ENCODE measurements at places on chromosomes 5 and 9. TPM values are rescaled to one million over a fixed set of nuclear protein-coding genes. Genes with fewer than 3 reads are reported as not detected.

Gene CSF1R
- total RNA-seq: not detected

Gene GABBR2
- not detected for total RNA-seq

Gene ANKRD18A
- total RNA-seq: 3.9 TPM

Gene DRD1
- total RNA-seq: not detected

Gene GABRA1
- not detected for total RNA-seq

Gene PCDHA3
- total RNA-seq: not detected

Gene LMX1B
- not detected for total RNA-seq

Gene FGD3
- total RNA-seq: 42.9 TPM

Gene ROPN1L
- total RNA-seq: not detected

Gene PCDHGB4
- total RNA-seq: not detected

Gene LCN1
- not detected for total RNA-seq

Gene PCDHGB7
- total RNA-seq: not detected

- peaks cover 6% of the 10 kb centered on the region for H3K27me3 ChIP-seq
- H3K27ac ChIP-seq: no peak overlapping the region
- DNase-seq: peak; percentile 35
- H3K36me3 ChIP-seq: no peaks in the 10 kb centered on the region
- no peak overlapping the region for H3K4me3 ChIP-seq
Observed at GRCh38 chr9:6054280-6055099, 39.1 kb upstream of the RANBP6 start.

DNA sequence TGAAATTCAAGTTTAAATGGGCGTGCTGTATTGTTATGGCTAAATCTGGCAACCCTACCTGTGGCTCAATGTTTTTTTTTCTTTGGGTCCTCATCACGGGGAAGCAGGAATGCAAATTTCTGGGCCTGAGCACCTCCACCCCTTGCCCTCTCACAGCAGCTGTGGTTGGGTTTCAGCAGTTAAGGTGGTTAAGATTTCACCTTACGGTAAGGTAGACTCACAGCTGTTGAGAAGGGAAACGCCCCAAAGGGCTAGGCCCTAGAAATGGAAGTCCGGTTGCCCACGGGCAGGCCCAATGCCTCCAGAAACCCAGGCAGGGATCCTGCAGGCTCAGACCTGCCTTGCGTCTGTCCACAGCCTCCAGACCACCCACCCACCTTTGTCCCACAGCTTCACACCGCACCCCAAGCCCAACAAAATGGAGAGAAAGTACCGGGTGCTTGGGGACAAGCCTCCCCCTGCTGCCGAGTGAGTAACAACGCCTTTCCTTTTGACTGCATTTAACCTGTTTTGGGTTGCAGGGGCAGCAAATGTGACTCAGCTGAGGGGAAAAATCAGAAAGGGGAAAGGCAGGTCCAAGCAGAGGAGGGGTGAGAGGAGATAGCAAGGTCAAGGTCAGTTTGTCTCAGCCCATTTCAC lies 48.1 kb upstream of the TDRD7 start:
- no peak for DNase-seq
- peaks cover 5% of the 10 kb centered on the region for H3K36me3 ChIP-seq
- H3K4me3 ChIP-seq: no peak overlapping the region
- no peaks in the 10 kb centered on the region for H3K27me3 ChIP-seq
- no peak overlapping the region for H3K27ac ChIP-seq

GRCh38 chr5:151585970-151586369 lies 5.2 kb downstream of the FAT2 start:
- peaks cover 2% of the 10 kb centered on the region for H3K4me1 ChIP-seq
- H3K27ac ChIP-seq: no peak overlapping the region
- H3K36me3 ChIP-seq: no peaks in the 10 kb centered on the region
- H3K4me3 ChIP-seq: no peak overlapping the region
- no peaks in the 10 kb centered on the region for H3K27me3 ChIP-seq

DNA sequence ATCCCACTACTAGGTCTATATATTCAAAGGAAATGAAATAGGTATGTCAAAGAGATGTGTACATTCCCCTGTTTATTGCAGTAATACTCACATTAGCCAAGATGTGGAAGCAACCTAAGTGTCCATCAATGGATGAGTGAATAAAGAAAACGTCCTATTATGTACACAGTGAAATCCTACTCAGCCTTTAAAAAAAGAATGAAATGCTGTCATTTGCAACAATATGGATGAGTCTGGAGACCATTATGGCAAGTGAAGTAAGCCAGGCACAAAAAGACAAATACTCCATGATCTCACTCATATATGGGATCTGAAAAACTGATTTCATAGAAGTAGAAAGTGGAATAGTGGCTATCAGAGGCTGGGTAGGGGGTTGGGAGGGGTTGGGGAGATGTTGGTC lies 909.1 kb upstream of the DMAC1 start:
- no peaks in the 10 kb centered on the region for H3K4me1 ChIP-seq
- no peaks in the 10 kb centered on the region for H3K27me3 ChIP-seq

DNA sequence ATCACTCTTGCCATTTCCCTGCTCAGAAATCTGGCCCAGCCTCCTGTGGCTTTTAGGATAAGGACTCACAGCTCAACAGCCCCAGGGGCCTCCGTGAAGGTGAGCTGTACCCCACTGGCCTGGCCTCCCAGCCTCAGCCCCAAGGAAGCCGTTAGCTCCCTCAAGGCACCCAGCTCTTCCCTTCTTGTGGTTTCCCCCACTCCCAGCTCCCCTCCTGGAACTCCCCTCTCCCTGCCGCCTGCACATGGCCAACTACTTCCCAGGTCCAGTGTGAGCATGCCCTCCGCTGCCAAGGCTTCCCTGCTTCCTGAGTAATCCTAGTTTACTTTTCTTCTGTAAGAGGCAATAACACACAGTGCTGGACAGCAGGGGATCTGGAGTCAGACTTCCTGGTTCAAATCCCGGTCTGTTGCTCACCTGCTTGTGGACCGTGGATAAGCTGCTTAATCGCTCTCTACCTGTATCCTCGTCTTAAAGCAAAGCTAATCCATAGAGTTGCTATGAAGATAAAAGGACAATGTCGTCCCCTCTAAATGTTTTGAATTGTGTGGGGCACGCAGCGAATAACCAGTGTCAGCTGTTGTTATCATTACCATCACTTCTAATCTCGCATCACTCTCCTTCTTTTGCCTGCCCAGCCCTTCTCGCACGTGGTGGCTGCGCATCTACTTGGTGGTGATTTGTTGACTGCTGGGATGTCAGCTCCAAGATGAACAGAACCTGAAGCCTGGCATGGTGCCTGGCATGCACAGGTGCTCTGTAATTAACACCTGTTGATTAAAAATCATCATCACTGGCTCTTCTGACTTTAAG lies 86.6 kb downstream of the C5orf15 start:
- peaks cover 6% of the 10 kb centered on the region for H3K27me3 ChIP-seq
- DNase-seq: no peak
- peaks cover 4% of the 10 kb centered on the region for H3K4me1 ChIP-seq

DNA sequence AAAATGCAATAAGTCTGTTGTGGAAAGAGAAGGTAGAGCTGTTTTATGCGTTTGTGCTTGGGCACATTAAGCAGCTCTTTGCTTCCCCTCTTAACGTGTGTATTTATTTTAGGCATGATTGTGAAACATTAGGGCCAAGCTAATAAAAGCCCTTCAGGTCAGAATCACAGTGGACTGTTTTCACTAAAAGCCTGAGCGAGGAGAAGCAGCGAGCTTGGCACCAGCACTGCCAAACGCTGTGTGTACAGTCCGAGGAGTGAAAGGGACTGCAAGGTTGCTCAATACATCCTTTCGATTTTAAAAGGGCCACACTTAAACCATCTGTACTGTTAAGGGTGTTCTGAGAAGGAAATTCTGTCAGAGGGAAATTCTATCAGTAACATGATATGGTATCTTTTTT lies 107.2 kb upstream of the CKMT2 start:
- peaks cover 21% of the 10 kb centered on the region for H3K4me1 ChIP-seq
- no peak overlapping the region for H3K4me3 ChIP-seq
- H3K27ac ChIP-seq: no peak overlapping the region

DNA sequence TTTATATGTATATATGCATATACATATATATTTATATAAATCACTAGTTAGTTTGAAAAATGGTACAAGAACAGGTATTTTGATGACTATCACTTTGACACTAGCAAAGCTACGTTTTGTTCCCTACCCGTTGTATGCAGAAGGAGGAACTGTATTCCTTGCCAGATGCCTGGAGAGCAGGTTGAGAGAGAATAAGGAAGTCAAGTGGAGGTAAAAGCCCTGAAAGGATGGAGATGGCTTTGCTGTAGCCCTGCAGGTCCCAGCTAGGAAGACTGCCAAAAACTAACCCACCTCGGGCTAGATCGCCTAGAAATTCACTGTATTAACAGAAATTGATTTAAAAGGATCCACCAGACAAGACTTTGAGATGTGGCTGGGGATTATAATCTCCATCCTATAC lies 229.3 kb downstream of the RFX3 start:
- no peak overlapping the region for H3K4me3 ChIP-seq
- no peaks in the 10 kb centered on the region for H3K27me3 ChIP-seq
- H3K36me3 ChIP-seq: peaks cover 14% of the 10 kb centered on the region
- DNase-seq: no peak
- H3K27ac ChIP-seq: no peak overlapping the region

GRCh38 chr9:114007991-114008666 lies 70.0 kb downstream of the AMBP start:
- DNase-seq: no peak
- no peak overlapping the region for H3K4me3 ChIP-seq
- H3K4me1 ChIP-seq: no peaks in the 10 kb centered on the region

GRCh38 chr9:69433392-69433791 lies 108.4 kb downstream of the ENTREP1 start:
- no peaks in the 10 kb centered on the region for H3K4me1 ChIP-seq
- no peaks in the 10 kb centered on the region for H3K27me3 ChIP-seq
- H3K4me3 ChIP-seq: no peak overlapping the region
- DNase-seq: no peak
- H3K36me3 ChIP-seq: no peaks in the 10 kb centered on the region

GRCh38 chr9:5140151-5140550 lies 45.3 kb downstream of the INSL6 start:
- DNase-seq: no peak
- H3K27ac ChIP-seq: no peak overlapping the region
- peaks cover 45% of the 10 kb centered on the region for H3K36me3 ChIP-seq
- H3K4me1 ChIP-seq: peaks cover 5% of the 10 kb centered on the region
- H3K4me3 ChIP-seq: no peak overlapping the region

DNA sequence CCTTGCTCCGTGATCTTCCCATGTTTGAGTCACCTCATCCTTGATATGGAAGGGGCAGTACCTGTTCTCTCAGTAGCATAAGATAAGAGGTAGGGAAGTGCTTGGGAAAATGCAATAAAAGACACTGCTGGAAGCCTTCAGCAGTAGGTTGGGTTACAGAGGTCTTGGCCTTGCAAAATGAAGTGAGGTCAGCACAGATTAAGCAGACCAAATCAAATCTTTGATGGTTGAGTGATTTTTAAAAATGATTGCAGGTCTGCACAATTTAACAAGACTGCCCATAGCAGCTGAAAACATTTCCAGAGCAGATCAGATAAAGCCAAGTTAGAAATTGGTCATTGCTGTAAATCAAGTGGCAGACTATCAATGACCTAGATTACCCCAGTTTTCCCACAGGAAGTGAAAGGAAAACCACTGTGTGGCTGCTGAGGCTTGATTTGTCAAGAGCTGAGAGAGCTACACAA lies 32.9 kb downstream of the PALM2AKAP2 start:
- no peaks in the 10 kb centered on the region for H3K27me3 ChIP-seq
- H3K27ac ChIP-seq: no peak overlapping the region
- H3K4me1 ChIP-seq: no peaks in the 10 kb centered on the region
- no peak overlapping the region for H3K4me3 ChIP-seq

DNA sequence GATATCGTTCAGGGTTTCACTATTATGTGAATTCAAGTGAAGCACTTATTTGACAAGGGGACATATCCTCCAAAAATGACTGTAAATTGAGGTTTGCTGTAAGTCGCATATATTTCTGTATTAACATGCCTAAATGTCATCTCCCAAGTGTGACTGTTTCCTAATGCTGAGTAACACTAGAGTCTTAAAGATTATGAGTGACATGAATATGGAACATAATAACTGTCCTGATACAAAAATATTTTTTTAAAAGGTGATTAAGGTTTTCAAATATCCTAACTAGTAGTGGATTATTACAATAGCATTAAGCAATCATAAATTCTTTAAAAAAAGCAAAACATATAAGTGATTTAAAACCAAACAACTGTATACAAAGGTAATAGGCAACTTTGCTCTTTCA lies 3.6 kb downstream of the NFIB start:
- peaks cover 16% of the 10 kb centered on the region for H3K4me1 ChIP-seq
- H3K27ac ChIP-seq: no peak overlapping the region
- H3K36me3 ChIP-seq: no peaks in the 10 kb centered on the region
- H3K4me3 ChIP-seq: no peak overlapping the region
- no peak for DNase-seq

DNA sequence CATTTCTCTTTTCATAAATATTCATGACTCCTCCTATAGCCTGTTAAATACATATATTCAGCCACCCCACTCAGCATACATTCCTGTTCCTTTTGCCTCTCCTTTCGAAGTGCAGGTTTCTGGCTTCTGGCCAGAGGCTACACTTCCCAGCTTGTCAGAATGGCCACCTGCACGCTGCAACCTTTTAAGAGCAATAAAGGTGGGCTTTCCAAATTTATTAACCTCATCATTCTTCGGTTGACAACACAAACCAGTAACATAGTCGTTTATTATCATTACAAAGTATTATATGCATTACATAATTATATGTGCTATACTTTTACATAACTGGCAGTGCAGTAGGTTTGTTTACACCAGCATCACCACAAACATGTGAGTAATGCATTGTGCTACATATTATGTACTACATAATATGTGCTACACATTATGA lies 16.5 kb upstream of the TMEM171 start:
- no peaks in the 10 kb centered on the region for H3K4me1 ChIP-seq
- H3K36me3 ChIP-seq: no peaks in the 10 kb centered on the region
- no peak overlapping the region for H3K27ac ChIP-seq
- no peak overlapping the region for H3K4me3 ChIP-seq
- peaks cover 67% of the 10 kb centered on the region for H3K27me3 ChIP-seq
- DNase-seq: no peak

DNA sequence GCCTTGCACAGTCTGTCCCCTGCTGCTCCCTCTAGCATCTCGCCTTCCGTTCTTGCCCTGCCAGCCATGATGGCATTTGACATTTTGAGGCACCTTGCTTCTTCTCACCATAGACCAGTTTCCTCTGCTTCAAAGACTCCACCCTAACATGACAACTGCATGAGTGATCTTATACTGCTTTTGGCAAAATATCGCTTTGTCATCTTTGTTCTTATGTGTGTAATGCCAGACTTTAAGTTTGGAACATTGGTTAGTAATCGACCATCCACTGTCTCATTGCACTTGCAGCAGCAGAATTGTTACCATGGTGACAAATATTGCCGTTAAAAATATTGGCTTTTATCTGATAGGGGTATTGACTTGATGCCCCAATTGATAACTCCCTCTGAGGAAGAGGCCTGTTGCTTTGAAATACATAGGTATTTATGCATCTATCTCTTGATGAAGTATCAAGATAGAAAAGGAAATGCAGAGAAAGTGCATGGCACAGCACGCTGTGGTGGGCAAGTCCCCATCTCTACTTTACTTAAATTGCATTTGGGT lies 6.8 kb downstream of the GARIN3 start:
- no peaks in the 10 kb centered on the region for H3K27me3 ChIP-seq
- peak overlapping the region; percentile 38 for H3K4me3 ChIP-seq
- peak overlapping the region; percentile 86 for H3K27ac ChIP-seq
- peaks cover 25% of the 10 kb centered on the region for H3K36me3 ChIP-seq

DNA sequence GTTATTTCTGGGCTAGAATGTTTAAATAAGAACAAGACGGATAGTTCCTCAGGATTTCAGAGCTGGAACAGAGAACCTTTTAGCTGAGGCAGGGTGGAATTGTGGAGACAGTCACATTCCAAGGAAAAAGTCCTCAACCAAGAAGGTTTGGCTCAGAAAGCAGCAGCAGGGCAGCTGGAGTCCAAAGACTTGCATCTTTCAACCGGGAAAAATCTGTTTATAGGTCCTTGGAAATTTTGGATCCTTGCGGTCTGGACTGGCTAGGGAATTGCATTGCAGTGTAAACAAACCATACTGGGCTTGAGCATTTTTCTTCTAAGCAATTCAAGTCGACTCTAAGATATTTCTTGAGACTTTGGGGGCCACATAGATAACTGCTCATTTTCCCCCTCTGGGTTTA lies 40.8 kb upstream of the HMHB1 start:
- no peaks in the 10 kb centered on the region for H3K36me3 ChIP-seq
- peaks cover 20% of the 10 kb centered on the region for H3K27me3 ChIP-seq
- no peak for DNase-seq

Data from activated naive CD8-positive, alpha-beta T cell treated with anti-CD3 and anti-CD28 coated beads for 36 hours (primary cell).